ENCODE measurements at places on chromosomes 4 and X.

DNA sequence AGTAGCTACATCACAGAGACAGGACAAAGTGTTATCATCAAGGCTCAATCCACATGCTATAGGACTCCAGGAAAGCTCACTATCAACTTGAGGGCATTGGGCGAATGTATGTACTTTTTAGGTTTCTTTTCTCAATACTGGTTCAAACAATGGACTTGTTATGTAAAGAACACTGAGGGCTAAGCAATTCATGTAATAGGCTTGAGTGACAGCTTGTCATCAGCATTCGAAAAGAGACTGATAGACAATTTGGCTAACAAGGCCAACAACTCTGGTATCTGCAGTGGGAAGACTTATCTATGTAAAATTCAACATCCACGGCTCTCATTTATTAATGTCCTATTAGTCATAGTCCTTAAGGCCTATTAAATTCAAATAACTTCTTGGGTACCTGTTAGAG, 141.1 kb downstream of the NPNT start:
- DNase-seq, result no peak

DNA sequence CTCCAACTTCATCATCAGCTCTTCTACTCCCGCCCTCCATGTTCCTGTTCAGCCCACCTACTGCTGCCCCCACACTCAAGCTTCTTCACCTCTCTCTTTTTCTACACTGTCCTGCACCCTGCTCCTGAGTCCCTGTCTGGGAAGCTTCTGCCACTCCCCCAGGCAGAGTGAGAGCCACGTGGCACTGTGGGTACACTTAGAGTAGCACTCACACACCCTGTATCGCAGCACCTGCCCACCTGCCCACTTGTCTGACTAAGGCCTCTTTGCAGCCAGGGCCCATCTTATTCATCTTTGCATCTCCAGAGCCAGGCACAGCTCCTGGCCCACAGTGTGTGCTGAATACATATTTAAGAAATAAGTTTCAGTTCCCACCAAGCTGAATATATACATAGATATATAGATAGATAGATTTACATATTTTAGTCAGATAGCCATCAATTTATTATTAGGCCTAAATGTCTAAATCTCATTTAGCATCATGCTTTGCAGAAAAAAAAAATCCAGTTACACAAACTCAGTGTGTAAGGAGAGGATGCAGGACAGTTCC, 24.9 kb downstream of the CCDC149 start:
- DNase-seq, result no peak

DNA sequence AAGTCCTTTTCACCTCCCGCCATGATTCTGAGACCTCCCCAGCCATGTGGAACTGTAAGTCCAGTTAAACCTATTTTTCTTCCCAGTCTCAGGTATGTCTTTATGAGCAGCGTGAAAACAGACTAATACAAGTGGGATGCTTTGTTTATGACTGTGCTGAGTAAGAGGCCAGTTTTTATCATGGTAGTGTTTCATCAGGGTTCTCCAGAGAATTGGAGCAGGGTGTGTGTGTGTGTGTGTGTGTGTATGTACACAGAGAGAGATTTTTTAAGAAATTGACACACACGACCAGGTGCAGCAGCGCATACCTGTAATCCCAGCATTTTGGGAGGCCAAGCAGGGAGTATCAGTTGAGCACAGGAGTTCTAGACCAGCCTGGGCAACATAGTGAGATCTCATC, 34.6 kb upstream of the SLC2A9 start:
- DNase-seq, result no peak

DNA sequence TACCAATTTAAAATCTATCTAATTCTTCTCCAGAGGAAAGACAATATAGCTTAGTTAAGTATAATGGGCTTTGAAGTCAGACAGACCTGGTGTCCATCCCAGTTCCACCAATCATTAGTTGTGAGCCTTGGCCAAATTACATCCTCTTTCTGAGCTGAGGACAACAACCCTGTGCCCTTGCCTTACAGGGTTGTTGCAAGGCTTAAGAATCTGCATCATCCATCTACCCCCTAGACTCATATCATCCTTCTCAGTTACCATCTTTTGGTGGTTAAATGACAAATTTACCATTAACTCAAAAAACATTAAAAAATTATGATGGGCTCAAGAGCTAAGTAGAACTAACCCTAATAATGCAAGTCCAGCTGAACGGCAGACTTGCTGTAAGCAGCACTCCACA, 51.6 kb downstream of the NAP1L5 start:
- no peak for DNase-seq

DNA sequence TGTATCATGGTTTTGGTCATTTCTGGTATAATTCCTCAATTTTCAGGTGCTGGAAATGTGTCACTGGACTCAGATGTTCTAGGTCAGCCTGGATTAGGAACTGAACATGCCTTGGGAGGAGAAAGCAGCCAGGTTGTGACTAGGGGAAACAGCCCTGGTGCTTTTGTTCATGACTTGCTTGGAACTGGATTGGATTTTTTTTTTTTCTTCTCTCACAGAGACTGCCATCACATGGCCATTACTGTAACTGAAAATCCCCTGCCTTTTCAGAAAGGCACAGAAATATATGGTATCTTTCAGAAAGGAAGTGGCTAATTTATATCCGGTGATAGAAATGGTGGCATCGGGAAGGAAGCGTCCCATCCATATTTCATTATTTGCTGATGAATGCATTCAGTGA, 34.6 kb downstream of the SEPTIN11 start:
- DNase-seq, result no peak

GRCh38 chr4:96599752-96600151, 759.9 kb downstream of the PDHA2 start:
- no peak for DNase-seq
